ENCODE measurements at places on chromosomes 1 and 21.

DNA sequence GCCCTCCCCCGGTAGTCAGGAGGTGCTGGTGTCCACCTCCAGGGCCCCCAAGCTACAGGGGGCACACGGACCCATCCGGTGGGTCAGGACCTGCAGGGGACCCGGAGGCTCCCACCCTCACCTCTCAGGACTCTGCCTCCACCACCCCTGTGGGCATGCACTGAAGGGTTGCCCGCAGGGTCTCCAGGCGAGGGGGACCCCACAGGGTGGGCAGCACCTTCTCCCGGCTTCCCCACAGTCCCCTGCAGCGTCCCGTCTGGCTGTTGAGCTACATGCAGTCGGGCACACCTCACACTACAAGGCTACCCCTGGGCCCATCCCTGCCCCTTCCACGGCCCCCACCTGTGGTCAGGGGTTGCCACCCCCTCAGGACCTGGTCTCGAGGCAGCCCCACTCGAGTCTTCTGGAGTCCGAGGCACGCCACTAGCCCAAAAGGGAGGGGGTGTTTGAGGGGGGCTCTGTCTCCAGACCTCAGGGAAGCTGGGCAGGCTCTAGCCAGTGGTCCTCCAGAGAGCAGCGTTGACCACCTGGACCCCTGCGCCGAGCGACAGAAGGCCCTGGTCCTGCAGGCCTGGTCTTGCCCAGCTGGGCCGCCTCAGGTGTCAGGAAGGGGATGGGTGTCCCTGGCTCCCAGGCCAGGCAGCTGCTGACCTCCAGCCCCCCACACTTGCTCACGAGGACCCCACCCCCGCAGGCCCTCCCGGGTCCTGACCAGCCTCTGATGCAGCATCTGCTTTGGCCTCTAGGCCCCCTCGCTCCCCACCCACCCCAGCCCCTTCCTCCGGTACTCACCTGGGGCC is 9.6 kb downstream of the PARS2 start:
- DNase-seq = no peak

DNA sequence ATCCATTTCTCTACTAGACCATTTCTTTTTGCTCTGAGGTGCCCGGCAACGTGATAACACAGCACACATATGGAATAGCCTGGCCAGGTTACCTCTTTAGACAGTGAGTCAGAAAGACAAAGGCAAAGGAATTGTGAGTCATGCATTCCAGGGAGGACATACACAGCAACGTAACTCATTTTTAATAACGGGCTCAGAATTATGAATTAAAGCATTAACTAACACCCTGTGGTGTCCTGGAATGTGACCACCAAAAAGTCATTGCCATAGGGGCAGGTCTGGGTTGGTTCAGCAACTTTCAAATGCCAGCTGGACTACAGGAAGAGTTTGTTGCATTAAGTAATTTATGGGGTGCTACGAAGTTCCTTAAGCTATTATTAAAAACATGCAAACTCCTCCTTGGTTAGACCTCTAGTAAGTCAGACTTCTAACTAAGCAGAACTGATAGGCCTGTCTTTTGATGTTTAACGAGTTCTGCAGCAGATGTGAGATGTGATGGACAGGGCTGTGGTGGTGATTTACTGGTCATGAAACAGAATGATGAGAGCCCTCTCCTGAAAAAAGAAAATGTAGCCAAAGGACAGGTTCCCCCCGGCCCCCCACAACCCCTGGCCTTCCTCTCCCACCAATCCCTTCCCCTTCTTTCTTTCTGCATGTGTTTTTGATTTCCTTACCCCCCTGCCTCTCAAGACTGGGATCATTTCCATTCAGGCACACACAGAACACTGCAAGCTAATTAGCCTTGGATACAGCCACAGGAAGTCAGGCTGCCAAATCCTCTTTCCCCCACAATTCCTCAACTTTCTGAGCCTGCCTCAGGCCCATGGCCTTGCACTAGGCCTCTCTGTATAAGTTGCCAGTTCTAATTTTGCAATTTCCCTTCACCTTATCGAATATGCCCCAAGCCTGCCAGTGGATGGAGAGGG is 88.9 kb upstream of the HAO2 start:
- DNase-seq = no peak

DNA sequence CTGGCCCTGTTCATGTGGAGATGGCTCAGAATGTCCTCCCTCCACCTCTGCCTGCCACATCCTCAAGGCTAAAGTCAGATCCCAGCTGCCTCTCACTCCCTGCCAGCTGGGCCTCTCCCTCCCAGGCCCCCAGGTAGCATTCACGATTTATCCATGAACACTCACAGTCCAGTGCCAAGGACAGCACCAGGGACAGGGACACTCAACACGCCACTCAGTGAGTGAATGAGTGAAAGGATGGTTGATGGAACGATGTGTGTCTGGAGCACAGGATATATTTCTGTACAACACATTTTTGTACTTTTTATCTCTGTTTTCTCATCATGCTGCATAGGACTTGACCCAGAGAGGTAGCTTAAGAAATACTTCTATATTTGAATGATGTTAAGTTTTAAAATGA is 10.1 kb downstream of the CYP4A11 start:
- DNase-seq = no peak

GRCh38 chr1:210540288-210540687 is 211.6 kb downstream of the HHAT start:
- DNase-seq = no peak

GRCh38 chr1:61604684-61605083 is 120.3 kb downstream of the TM2D1 start:
- DNase-seq = no peak

- DNase-seq = no peak
Observed at GRCh38 chr1:237270353-237270752, 228.4 kb downstream of the RYR2 start.

DNA sequence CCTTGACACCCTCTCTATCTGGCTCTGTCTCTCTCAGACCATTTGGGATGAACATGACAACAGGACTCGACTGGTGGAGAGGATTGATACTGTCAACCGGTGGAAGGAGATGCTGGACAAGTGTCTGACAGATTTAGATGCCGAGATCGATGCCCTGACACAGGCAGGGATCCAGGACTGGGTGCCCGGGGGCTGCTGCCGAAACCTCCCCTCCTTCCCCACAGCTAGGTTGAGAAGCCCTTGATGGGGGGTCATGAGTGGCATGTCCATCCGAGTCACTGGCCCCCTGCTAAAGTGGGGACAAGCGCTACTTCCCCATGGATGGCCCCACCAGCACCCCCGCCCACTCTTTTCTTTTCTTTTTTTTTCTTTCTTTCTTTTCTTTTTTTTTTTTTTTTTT is 1.2 kb downstream of the TEKT2 start:
- DNase-seq = no peak

GRCh38 chr1:2610036-2610959 is 22.5 kb downstream of the MMEL1 start:
- no peak for DNase-seq

DNA sequence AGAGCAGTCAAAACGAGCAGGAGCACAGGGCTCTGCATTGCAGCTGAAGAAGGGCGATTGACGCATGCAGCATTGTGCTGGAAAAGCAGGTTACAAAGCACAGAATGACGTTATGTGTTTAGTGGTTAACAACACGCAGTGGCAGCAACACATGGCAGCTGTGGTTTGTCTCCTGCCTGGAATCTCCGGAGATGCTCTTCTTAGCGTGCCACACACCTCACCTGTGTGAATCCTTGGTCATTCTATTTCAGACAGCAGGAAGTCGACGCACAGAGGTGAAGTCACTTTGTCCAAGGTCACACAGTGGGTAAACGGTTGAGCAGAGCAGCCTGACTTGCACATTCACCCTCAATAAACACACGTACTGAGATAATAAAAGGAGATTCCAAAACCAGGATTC is 14.7 kb downstream of the OBSCN start:
- DNase-seq = no peak

DNA sequence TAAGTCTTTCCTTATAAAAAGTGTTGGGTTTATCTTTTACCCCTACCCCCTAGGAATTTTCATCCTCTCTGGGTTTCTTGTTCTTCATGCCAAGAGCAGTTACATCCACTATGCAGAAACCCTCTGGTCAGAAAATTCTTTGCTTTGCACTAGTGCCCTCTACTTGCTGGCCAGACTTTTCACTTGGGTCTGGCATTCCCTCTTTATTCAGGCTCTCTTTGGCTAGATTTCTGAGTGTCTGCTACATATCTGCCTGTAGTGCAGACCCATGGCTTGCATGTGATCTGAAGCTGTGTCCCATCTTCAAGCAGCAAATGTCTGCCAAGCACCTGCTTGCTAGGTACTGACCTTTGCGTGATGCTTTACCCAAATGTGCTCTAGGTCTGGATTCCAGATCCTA is 237.0 kb downstream of the GPATCH2 start:
- DNase-seq = no peak

GRCh38 chr1:77342745-77343144 is 60.9 kb downstream of the AK5 start:
- DNase-seq = no peak

GRCh38 chr21:44049182-44049581 is 37.1 kb downstream of the TRAPPC10 start:
- no peak for DNase-seq

GRCh38 chr21:45413922-45414321 is 9.0 kb downstream of the COL18A1 start:
- DNase-seq = no peak
